Omental fat pad (tissue), 4 donors: ENCODE measurements at places on chromosomes 5 and 9.

DNA sequence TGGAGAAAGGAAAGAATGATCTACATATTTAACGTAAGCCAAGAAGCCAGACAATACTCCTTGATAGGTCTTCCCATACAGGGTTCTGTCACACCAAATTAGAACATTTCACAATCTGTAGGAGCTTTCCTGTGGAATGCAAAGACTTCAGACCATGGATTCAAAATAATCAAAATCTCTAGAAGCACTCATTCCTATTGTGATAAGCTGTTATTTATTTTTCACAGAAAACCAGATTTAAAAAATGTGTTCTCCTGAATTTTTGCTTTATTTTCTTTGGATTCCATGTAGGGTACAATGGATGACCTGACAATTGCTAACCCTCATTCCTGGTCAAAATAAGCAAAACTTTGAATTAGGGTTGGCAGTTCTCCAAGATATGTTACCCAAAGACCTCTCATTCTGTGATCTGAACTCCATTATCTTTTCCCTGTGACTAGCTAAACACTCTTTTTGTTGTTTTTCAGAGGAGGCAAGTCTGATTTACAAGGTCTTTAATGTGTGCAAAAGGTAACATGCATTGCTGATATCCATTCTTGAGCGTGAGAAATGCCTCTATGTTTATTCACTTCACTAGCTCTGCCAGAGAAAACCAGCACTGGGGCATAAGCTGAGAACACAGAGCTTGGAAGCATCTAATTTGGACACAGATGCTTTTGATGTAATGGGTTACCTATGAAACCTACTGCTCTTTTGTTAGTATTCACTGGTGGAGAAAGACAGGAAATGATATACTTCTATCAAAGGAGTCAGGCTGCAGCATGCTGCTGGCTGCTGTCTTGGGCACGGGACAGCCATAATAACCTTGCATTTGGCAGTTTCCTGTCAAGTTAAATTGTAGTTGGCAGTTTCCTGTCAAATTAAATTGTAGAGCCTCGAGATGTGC lies 31.4 kb downstream of the ACTBL2 start:
- no peak for DNase-seq

DNA sequence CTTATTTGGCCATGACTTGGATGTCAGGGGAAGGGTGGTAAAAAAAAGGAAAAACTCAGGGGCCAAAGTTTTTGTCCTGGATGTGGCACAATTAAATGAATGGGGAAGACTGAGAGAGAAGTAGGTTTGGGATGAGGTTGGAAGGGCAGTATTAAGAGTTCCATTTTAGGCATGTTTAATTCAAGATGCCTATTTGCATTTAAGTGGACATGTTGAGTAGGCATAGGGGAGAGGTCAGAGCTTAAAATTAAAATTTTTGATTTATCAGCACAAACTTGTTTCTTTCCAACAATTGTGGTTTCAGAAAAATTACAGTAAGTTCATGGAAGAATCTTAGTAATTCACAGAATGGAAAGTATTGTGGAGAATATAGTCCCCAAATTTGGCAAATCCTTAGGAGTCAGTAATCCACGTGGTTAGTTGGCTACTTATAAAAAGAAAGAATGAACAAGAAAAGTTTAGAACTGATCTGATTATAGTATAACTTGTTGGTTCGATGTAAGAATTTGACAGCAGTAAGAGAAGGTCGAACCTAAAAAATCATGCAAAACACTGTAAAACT lies 265.9 kb downstream of the SAXO1 start:
- DNase-seq: no peak

GRCh38 chr5:9284272-9284671 lies 261.6 kb downstream of the SEMA5A start:
- no peak for DNase-seq

DNA sequence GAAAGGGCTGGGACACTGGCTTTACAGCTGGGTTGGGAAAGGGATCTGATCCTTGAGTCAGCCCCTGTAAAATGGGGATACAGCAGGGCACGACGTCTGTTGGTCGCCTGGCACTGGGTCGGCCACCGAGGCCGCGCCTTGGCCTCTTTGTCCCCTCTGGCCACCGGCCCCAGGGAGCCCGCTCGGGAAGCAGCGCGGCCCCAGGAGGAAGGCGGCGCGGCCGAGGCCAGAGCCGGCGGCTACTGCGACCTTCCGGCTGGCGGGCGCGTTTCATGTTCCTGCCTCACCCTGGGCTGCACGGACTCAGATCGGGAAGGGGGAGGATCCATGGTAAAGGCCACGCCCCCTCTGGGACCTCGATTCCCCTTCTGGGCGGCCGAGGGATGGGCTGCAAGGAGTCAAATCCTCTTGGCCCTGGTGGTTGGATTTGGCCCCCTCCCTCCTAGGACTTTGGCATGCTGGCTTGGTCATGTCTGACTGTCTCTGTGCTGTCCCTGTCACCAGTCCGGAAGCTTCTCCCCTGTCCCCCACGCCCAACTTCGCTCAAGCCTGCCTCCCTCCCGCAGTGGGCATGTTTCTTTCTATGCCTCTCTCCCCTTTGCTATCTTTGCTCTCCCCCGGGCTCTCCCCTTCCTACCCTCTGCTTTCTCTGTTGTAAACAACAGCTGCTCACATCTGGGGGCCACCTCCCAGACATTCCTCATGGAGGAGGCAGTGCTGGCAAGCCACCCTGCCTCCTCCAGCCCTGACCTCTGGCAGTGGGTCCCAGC lies 25.8 kb downstream of the FPGS start:
- DNase-seq: peak; percentile 70

DNA sequence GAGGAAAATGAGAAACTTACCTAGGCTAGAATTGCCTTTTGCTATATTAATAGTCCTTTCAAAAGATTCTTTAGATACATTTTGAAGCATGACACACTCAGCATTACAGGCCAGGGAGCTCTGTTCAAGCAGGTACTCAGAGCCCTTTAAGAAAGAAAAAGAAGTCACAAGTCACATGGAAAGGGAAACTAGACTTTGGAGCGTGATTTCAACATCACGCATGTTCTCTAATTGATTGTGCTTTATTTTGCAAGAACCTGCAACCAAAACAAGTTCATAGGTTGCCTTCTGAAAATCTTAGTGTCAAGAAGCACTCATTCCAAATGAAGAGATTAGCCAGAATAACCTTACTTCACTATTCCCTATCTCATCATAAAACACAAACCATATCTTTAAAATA lies 103.8 kb downstream of the MPDZ start:
- no peak for DNase-seq

DNA sequence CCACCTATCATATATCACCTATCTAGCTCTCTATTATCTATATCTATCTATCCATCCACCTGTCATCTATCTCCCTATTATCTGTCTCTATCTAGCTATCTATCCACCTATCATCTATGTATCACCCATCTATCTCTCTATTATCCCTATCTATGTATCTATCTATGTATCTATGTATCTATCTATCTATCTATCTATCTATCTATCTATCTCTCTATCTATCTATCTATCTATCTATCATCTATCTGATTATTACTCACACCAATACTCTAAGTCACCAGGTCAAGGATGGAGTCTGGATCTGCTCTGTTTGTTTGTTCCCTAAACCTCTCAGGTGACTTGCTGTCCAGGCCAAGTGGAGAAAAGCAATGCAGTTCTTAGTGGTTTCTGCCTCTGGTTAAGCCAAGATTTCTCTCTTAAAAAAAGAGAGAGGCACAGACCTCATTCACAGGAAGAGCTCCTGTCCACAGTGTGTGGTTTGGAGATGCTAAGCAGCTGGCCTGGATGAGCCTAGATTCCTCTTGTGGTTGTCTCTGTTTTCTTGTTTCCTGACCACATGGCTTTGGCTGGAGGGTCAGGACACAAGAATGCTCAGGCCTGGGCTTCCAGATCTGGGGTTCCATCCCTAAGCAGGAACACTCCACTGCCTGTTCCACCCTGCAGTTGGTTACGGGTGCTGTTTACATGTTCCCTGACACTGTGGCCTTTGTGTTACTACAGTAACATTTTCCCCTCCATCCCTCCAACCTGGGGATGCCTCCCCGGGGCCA lies 133.4 kb downstream of the PHF2 start:
- no peak for DNase-seq

- no peak for DNase-seq
These were observed 152.7 kb downstream of the SEC61B start for GRCh38 chr9:99374793-99375192.

DNA sequence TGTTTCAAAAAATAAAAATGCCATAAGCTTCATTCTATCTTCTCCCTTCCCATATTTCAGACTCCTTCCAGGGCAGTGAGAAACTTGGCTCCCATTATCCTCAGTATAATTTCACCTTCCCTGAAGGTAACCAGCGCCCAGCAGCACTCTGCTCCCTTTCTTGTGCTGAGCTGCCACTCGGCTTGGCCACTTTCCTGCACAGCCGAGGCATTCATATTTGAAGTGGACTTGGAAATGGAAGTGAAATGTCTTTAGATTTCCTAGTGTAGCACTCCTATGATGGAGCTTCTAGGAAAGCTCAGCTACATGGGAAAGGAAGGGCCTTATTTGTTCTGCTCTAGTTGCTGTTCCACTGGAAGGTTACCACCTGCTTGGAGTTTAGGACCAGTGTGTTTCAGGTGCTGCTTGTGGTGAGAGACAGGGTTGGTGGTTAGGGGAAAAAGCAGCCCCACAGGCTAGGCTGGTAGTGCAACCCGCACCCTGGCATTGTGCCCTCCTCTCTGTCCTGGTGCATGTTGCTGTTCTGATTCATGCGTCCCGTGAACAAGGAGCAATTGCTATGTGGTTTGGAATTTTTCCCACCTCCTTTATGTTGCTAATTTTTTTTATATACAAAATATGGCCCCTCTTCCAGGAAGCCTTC lies 53.8 kb downstream of the RAD23B start:
- no peak for DNase-seq

DNA sequence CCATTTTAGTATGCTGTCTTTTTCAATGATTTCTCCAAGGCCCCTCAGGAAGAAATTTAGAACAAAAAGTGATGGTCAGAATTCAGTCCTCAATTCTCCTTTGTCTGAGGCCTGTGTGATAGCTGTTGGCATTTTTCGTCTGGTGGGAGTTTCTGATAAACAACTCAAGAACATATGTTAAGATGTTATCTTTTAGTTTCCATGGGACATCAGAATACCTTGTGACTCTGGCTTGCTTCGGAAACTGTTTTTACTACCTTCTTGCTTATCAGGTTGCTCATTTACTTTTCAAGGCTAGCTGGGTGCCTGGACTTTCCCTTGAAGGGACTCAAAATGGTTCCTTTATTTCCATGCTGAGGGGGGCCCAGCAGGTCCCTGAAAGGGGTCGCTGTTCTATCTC lies 97.2 kb downstream of the INVS start:
- DNase-seq: no peak
